ENCODE measurements at places on chromosomes 5 and 9.

GRCh38 chr5:145682197-145682899 lies 152.8 kb downstream of the PRELID2 start:
- no peak for DNase-seq

DNA sequence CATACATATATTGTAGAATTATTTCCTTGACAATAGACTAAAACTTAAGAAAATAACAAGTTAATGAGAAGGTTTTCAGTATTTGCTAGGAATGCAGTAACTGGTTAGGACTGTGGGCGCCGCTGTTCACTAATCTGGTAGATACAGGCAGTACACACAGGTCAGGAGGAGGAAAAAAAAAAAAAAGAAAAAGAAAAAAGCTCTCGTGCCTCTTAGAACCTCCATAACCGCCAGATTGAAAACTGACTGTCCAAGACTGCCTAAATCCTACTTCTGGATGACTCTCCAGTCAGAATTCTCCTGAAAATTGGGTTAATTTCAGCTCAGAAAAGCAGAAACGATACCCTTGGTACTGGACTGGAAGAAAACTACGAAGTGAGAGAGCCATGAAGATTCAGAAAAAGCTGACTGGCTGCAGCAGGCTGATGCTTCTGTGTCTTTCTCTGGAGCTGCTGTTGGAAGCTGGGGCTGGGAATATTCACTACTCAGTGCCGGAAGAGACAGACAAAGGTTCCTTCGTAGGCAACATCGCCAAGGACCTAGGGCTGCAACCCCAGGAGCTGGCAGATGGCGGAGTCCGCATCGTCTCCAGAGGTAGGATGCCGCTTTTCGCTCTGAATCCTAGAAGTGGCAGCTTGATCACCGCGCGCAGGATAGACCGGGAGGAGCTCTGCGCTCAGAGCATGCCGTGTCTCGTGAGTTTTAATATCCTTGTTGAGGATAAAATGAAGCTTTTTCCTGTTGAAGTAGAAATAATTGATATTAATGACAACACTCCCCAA lies at the start of gene PCDHGA1:
TSS of gene PCDHGA1 (plus strand) at position 216 of the 782 bp plus-strand sequence.
- DNase-seq = no peak

GRCh38 chr9:83451308-83451707 lies 86.9 kb downstream of the FRMD3 start:
- DNase-seq = no peak

DNA sequence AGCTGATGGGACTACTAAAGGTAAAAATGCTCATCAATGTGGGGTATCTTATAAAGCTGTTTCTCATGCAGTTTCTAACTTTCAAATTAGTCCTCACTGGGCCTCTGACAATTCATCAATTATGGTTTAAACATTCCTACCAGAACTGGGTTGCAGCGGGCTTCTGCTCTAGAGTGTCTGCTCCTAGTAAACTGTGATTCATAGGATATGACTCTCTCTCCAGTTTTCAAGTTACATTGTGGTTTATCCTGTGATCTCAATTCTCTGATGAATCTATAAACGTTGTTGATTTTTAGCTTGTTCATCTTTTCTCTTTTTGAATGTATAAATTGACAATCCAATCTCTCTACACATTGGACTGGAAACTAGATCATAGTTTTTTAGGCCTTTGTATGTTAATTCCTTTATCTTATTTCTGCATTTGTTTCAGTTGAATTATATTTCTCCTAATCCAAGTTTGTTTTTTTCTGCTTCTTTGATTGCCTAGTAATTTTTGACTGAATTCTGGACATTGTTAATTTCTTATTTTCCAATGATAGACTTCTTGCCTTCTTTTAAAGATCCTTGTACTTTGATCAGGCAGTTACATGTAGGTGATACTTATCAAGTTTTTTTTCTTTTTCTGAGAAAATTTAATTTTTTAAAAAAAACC lies 822.6 kb downstream of the TLE1 start:
- DNase-seq = no peak

DNA sequence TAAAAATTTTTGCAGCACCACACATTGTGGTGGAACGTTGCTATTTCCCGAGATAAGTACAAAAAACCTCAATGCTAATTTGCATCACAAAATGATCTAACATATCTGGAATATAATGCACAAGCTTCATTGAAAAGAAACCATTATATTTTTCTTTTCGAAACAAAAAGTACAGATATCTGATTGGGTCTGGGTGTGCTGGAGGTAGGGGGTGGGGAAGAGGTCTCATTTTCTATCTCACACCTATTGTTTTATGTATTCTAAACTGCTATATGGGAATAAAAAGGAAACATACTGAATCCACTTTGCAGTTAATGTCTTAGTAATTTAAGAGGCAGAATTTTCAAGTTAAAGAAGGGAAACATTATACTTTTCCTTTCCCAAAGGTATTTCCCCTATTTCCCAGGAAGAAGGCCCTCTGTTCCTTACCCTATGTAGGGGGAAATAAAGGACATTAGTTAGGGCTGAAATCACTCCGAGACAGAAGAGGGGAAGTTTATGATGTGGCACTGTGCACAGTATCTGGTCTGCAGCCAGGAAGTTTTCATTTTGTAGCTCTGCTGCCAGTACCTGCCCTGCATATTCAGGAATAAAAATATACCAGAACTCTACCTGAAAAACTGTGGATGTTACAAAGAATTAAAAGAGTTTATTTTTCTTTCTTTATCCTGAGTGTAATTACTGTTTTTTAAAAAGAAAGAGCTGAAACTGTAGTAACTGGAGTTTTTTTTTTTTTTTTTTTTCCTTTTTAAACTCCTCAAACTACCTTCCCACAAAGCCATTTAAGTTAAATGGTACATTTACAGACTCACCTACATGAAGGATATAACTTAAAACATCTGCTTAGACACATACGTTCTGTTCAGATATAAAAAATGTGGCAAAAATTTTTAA lies 7.4 kb downstream of the MEF2C start:
- no peak for DNase-seq

DNA sequence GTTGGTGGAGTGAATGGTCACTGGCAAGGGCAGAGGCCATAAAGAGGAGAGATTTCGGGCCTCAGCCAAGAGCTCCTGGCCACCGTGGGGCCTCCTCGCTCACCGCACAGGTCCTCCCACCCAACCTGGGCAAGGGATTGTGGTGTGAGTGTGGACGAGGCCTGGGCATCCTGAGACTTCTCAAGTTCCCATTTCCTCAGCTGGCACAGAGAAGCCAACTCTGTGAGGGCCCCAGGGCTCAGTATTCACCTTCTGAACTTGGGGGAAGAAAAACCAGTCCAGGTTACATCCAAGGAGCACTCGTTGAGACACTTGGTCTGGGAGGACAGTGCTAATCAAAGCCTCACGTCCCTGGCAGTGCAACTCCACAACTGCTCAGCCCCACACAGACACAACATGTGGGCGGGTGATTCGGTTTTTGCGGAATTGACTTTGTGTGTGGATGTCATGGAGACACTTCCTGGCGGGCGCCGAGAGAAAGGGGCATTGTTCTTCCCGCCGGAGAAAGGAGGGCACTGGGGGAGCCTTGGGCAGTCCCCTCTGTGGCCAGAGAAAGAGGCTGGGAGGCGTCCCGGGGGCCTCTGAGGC lies 28.5 kb upstream of the NKD2 start:
- peak; percentile 20 for DNase-seq

DNA sequence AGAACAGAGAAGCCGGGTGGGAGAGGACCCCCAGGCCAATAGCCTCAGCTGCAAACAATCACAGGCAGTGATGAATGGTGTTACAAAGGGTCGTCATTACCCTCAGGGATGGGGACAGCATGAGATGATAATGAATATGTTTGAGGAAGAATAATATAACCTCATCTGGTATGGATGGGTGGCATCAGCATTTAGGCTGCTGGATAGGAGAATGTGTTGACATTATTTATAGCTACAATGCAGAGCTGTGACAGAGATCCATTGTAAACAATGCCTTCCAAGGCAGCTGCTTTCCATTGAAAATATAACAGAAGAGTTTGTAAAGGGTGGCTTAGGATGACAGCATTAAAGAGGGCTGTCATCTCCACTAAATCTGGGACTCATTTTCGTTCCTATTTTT lies 365.5 kb downstream of the KCNN2 start:
- DNase-seq = no peak

- no peak for DNase-seq
Observed at GRCh38 chr5:116521173-116521872, 53.3 kb downstream of the SEMA6A start.
